Spinal cord (tissue), 10 donors: ENCODE measurements at places on chromosomes 5 and 9. TPM values are rescaled to one million over a fixed set of nuclear protein-coding genes. Genes with fewer than 3 reads are reported as not detected.
A peak's percentile ranks its signal among the peaks of the same experiment; 100 is the strongest.

The DNM1 gene
- 181 TPM for total RNA-seq

The SPINK1 gene
- not detected for total RNA-seq

The PTGES gene
- total RNA-seq, result 2.5 TPM

The ADAMTSL2 gene
- 6.9 TPM for total RNA-seq

The ZNF483 gene
- 92.8 TPM for total RNA-seq

The SPRY4 gene
- 11.6 TPM for total RNA-seq

The ANKRD34B gene
- total RNA-seq, result 2.7 TPM

The KIAA0825 gene
- total RNA-seq, result 12.7 TPM

DNA sequence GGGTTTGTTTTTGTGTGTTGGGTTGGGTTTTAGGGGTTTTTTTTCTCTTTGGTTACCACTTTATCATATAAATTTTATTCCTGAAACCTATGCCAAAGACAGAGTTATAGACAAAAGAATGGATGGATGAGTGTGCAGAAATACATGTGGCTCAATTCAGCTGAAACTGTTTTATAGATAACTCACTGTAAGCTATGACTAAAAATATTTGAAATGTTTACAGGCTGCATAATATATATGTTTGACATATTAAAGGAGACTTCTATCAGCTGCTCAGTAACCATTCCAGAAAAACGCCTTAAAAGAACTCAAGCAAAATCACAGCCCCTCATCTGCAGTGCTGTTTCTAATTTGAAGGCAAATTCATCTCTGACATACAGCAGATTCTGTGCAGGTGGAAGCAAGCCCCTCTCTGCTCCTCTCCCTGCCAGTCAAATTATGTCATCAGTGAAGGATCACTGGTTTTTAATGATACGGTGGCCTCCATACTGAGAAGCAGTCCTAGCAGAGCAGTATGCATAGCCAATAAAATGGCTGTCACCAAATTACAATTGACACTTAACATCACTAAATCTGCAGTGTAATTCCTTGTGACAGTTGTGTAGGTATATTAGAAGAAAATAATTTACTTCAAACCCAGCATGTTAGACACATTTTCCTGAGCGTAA, 301.6 kb downstream of the NR2F1-AS1 start:
- H3K4me3 ChIP-seq, result no peak overlapping the region
- no peaks in the 10 kb centered on the region for H3K4me1 ChIP-seq
- DNase-seq, result no peak
- H3K27me3 ChIP-seq, result no peaks in the 10 kb centered on the region
- no peaks in the 10 kb centered on the region for H3K36me3 ChIP-seq
- H3K27ac ChIP-seq, result no peak overlapping the region

DNA sequence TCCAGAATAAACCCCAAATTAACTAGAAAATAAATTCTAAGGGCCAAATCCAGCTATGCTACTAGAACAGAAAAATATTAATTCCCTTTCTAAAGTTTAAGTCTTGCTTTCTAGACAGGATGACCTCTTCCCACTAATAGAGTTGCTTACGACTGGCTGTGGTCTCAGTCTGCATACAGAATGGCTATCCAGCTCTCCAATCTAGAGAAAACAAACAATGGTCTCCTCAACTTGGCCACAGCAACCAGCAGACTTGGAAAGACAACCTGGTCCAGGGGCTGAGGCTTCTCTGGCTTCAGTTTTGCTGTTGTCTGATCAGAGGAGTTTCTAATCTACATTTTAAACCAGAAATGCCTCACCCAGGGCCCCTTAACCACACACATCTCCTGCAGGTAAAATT, 28.9 kb downstream of the RASEF start:
- H3K27ac ChIP-seq, result no peak overlapping the region
- no peak for DNase-seq
- no peaks in the 10 kb centered on the region for H3K27me3 ChIP-seq
- H3K4me3 ChIP-seq, result no peak overlapping the region

GRCh38 chr9:4970970-4971641, 14.0 kb upstream of the JAK2 start:
- H3K4me3 ChIP-seq, result no peak overlapping the region
- no peaks in the 10 kb centered on the region for H3K36me3 ChIP-seq
- no peaks in the 10 kb centered on the region for H3K4me1 ChIP-seq
- H3K27ac ChIP-seq, result no peak overlapping the region

- H3K4me3 ChIP-seq, result no peak overlapping the region
- no peaks in the 10 kb centered on the region for H3K27me3 ChIP-seq
- no peaks in the 10 kb centered on the region for H3K4me1 ChIP-seq
- no peak for DNase-seq
These were observed 226.5 kb downstream of the ARL15 start for GRCh38 chr5:54083851-54084250.

- no peaks in the 10 kb centered on the region for H3K27me3 ChIP-seq
- H3K27ac ChIP-seq, result no peak overlapping the region
- no peaks in the 10 kb centered on the region for H3K4me1 ChIP-seq
- no peak overlapping the region for H3K4me3 ChIP-seq
These were observed 21.7 kb downstream of the CCL28 start for GRCh38 chr5:43390471-43390870.

DNA sequence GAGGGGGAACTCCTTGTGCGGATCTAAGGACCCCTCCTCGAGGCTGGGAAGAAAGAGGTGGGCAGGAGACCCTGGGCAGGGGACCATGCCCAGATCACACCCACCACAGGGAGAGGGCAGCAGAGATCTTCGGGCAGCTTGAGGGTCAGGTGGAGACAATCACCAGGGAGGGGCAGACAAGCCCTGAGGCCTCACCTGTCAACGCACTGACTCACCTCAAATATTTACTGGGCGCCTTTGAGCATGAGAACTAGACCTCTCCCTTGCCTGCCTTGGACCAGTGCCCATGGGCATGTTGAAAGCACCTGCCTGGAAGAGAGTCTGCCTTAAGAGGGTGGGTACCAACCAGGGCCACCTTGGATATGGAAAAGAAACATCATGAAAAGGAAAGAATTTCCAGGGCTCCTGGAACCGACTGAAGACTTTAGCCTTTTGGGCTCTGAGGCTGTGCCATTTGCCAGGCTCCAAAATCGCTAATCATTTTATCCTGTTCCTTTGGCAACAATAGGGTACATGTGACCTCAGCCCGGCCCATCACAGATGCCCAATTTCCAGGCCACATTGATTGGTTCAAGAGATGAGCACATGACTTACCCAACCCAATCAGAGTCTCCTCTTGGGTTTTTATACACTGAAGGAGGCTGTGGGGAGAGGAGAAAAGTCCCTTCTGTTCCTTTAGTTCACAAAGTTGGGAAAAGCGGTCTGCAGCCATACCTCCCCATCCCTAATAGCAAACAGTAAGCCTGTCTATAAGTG, 10.4 kb upstream of the SPINK4 start:
- H3K4me3 ChIP-seq, result no peak overlapping the region
- H3K36me3 ChIP-seq, result no peaks in the 10 kb centered on the region
- peaks cover 4% of the 10 kb centered on the region for H3K27me3 ChIP-seq
- no peaks in the 10 kb centered on the region for H3K4me1 ChIP-seq
- no peak for DNase-seq

- H3K4me3 ChIP-seq, result no peak overlapping the region
- DNase-seq, result no peak
- H3K27ac ChIP-seq, result no peak overlapping the region
These were observed 139.0 kb downstream of the CACNA1B start for GRCh38 chr9:138016406-138017187.

- H3K27me3 ChIP-seq, result no peaks in the 10 kb centered on the region
- H3K36me3 ChIP-seq, result no peaks in the 10 kb centered on the region
- no peak overlapping the region for H3K27ac ChIP-seq
- no peak overlapping the region for H3K4me3 ChIP-seq
These were observed 12.7 kb upstream of the DAB2 start for GRCh38 chr5:39437467-39437866.

DNA sequence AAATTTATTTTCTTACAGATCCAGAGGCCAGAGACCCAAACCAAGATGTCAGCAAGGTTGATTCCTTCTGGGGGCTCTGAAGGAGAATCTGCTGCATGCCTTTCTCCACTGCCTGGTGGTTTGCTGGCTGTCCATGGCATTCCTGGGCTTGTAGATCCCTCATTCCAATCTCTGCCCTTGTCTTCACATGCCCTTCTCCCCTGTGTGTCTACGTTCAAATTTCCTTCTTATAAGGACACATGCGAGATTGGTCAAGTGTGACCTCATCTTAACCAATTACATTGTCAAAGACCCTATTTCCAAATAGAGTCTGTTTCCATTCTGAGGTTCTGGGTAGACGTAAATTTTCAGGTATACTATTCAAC, 84.5 kb upstream of the RAI14 start:
- H3K27me3 ChIP-seq, result no peaks in the 10 kb centered on the region
- no peaks in the 10 kb centered on the region for H3K36me3 ChIP-seq
- no peaks in the 10 kb centered on the region for H3K4me1 ChIP-seq
- no peak for DNase-seq

- DNase-seq, result peak; percentile 44
- H3K4me1 ChIP-seq, result peaks cover 72% of the 10 kb centered on the region
- no peaks in the 10 kb centered on the region for H3K27me3 ChIP-seq
- H3K36me3 ChIP-seq, result peaks cover 2% of the 10 kb centered on the region
- H3K27ac ChIP-seq, result no peak overlapping the region
These were observed 5.5 kb downstream of the MVB12B start for GRCh38 chr9:126331964-126332748.

- no peak overlapping the region for H3K4me3 ChIP-seq
- peaks cover 4% of the 10 kb centered on the region for H3K4me1 ChIP-seq
- no peak overlapping the region for H3K27ac ChIP-seq
- peaks cover 50% of the 10 kb centered on the region for H3K36me3 ChIP-seq
These were observed 82.8 kb downstream of the DAP start for GRCh38 chr5:10678244-10678643.

GRCh38 chr5:153571162-153571561, 80.7 kb downstream of the GRIA1 start:
- H3K27me3 ChIP-seq, result no peaks in the 10 kb centered on the region
- H3K27ac ChIP-seq, result no peak overlapping the region
- no peak for DNase-seq
- H3K36me3 ChIP-seq, result no peaks in the 10 kb centered on the region
- no peak overlapping the region for H3K4me3 ChIP-seq

- H3K36me3 ChIP-seq, result no peaks in the 10 kb centered on the region
- H3K27ac ChIP-seq, result no peak overlapping the region
- DNase-seq, result no peak
- no peaks in the 10 kb centered on the region for H3K27me3 ChIP-seq
- no peaks in the 10 kb centered on the region for H3K4me1 ChIP-seq
These were observed 71.3 kb downstream of the NDFIP1 start for GRCh38 chr5:142179776-142180387.

- H3K27me3 ChIP-seq, result no peaks in the 10 kb centered on the region
- no peaks in the 10 kb centered on the region for H3K4me1 ChIP-seq
- H3K4me3 ChIP-seq, result no peak overlapping the region
- no peak overlapping the region for H3K27ac ChIP-seq
- no peaks in the 10 kb centered on the region for H3K36me3 ChIP-seq
- no peak for DNase-seq
These were observed 26.3 kb downstream of the SSBP2 start for GRCh38 chr5:81724571-81724970.

DNA sequence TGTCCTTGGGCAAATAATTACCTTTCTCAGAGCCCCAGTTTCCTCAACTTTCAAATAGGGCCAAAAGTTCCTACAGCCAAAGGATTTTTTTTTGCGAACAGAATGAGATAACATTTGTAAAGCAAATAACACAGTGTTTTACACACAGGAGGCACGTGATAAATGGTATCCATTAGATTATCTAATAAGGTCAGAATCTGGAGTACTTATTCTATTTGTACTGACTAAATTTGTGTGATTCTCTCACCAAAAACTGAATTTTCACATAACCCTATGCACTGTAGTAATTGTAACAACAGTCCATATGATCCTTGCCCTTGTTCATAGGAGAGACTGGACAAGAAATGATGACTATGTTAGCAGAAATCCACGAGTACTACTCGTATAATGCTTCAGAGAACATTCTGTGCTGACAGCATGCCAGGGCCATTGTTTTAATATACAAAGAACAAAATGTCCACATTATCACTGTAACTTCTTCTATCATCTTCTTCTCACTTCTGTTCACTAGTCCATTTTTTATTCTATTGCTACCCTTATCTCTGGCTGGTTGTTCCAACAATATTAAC, 13.9 kb upstream of the FEM1C start:
- H3K27ac ChIP-seq, result no peak overlapping the region
- peaks cover 6% of the 10 kb centered on the region for H3K4me1 ChIP-seq
- no peak overlapping the region for H3K4me3 ChIP-seq
- no peaks in the 10 kb centered on the region for H3K27me3 ChIP-seq

- no peaks in the 10 kb centered on the region for H3K27me3 ChIP-seq
- no peaks in the 10 kb centered on the region for H3K36me3 ChIP-seq
- no peaks in the 10 kb centered on the region for H3K4me1 ChIP-seq
- H3K27ac ChIP-seq, result no peak overlapping the region
- no peak overlapping the region for H3K4me3 ChIP-seq
- no peak for DNase-seq
These were observed 591.9 kb downstream of the LRRC70 start for GRCh38 chr5:63170486-63170885.

GRCh38 chr5:21806271-21806670, 1046.9 kb downstream of the CDH12 start:
- DNase-seq, result no peak
- H3K4me3 ChIP-seq, result no peak overlapping the region
- no peaks in the 10 kb centered on the region for H3K36me3 ChIP-seq
- no peak overlapping the region for H3K27ac ChIP-seq
- no peaks in the 10 kb centered on the region for H3K27me3 ChIP-seq

- no peak overlapping the region for H3K27ac ChIP-seq
- peaks cover 8% of the 10 kb centered on the region for H3K36me3 ChIP-seq
- no peak for DNase-seq
- H3K4me3 ChIP-seq, result no peak overlapping the region
- peaks cover 55% of the 10 kb centered on the region for H3K4me1 ChIP-seq
- H3K27me3 ChIP-seq, result peaks cover 14% of the 10 kb centered on the region
These were observed 3.8 kb downstream of the PCDH1 start for GRCh38 chr5:141874262-141874964.
